ENCODE measurements at places on chromosomes 16 and 17. TPM values are rescaled to one million over a fixed set of nuclear protein-coding genes. Genes with fewer than 3 reads are reported as not detected.

DNA sequence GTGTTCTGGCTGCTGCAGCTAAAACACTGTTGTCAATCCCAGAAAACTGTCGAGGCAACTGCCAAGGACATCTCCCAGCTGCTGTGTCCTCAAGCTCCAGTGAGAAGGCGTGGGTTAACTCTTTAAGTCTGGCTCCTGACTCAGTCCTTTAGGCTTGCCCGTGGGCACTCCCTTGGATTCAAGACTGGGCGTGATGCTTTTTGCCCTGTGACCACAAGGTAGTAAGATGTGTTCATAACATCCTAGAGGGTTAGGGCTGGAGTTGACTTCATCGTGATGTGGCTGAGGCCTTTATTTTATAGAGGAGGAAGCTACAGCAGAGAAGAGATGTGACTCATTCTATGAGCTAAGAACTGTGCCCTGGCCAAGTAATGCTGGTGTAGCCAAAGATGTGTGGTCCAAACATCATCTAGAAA, 50.9 kb upstream of the TEKT3 start:
- DNase-seq, result no peak

DNA sequence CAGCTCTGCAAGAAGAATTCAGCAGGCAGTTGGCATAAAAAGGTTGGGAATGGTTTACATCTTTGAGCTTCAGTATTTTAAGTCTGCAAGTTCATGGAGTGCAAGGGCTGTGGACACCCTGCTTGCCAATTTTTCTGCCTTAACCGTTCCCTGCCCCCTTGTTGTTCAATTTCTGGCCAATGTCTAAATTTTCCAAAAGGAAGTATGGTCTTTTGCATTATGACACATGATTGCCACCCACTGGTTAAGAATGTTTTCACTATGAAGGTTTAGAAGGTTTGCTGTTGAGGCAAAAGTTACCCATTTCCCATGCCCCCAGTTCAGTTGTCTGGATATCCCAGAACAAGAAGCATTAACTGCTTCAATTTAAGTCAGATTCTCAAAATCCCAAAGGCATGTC, 441.9 kb downstream of the CDH13 start:
- DNase-seq, result no peak

DNA sequence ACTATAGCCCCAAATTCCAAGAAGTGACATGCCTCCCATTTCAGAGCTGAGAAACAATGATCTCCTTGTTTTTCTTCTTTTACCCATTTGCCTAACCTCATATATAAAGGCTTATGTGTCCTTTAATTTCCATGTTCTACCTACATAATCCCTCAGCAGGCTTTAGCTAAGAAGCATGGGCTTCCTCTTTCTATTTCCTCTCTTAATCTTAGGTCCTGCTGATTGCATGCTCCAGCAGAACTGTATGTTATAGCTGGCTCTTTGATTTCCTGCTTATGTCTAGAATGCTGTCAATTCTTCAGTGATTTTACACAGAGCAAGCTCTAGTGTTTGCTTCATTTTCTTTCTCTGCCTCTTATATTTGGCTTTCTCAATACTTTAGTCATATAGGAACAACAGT, 151.7 kb upstream of the COX10 start:
- no peak for DNase-seq

The PPL gene
- total RNA-seq, result 5.6 TPM

DNA sequence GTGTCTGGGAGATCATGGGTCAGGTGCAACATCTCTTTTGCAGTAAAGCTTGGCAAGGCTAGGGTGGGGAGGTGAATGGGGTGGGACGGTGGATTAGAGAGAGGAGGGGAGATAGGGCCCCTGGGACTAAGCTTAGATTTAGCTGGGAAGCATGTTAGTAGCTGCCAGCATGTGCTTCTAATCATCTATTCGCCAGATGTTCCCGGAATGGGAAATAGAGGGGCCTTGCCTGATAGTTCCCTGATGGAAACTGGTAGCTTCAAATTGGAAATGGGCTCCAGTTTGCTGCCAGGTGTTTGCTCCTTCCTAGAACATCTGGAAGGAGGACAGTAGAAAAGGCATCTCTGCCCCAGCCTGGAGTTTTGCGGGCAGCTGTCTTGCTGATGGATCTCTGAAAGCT, 176.1 kb downstream of the CCDC182 start:
- no peak for DNase-seq

The CES4A gene
- 11.9 TPM for total RNA-seq

Data from cardiac septum (tissue), 1 donor.